Calu3 (cell line): ENCODE measurements at places on chromosomes 13 and 19. TPM values are rescaled to one million over a fixed set of nuclear protein-coding genes. Genes with fewer than 3 reads are reported as not detected.
A peak's percentile ranks its signal among the peaks of the same experiment; 100 is the strongest.

Gene SYNE4
- total RNA-seq, result 19.7 and 23.5 TPM in 2 replicates

DNA sequence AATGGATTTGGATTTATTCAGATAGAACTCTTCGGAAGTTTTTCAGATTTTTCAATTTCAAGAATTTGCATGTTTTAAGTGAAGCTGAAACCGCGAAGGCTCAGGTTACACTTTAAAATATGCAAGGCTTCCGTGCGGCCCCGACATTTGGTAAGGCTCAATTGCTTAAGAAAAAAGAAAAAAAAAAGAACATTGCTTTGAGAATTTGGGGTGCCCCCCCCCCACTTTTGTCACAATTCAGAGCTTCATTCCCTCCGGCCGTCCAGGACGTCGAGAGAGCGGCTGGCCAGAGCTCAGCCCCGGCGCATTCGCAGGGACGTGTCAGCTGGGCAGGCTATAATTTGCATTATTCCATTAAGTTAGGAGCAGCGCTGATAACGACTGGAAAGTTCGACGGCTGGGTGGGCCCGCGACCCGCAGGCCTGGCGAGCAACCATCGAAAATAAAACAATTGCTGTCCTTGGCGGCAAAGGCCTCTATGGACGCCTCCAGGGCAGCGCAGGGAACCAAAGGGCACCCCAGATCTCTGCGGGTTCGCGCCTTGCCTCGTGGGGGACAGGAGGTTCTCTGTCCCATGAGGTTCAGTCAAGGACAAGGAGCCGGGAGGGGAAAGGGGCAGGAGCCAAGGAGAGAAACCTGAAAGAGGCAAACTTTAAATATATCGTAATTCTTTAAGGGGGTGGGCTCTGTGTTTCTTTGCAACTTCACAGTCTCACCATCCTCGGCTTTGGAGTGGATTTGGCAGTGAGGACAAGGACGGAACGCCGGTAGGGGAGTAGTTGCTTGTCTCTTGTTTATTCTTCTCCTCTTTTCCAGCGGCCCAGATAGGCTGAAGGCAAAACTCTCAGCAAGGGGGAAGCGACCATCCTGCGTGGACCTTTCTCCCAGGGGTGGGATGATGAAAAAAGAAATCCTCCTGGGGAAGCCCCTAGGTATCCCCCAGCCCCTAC is 7.0 kb downstream of the SOX21 start:
- no peaks in the 10 kb centered on the region for H3K4me1 ChIP-seq
- no peaks in the 10 kb centered on the region for H3K36me3 ChIP-seq
- peaks cover 32% of the 10 kb centered on the region for H3K27me3 ChIP-seq

- peak within 1 kb of the TSS; percentile 93 for H3K27ac ChIP-seq
- no peaks in the 10 kb centered on the region for H3K27me3 ChIP-seq
- peaks cover 92% of the 10 kb centered on the region for H3K36me3 ChIP-seq
Measured at GRCh38 chr19:54191011-54191810, at the start of gene TSEN34. TSEN34 (plus strand) TSS chr19:54191308; CDS start chr19:54191365, 57 bp downstream.

DNA sequence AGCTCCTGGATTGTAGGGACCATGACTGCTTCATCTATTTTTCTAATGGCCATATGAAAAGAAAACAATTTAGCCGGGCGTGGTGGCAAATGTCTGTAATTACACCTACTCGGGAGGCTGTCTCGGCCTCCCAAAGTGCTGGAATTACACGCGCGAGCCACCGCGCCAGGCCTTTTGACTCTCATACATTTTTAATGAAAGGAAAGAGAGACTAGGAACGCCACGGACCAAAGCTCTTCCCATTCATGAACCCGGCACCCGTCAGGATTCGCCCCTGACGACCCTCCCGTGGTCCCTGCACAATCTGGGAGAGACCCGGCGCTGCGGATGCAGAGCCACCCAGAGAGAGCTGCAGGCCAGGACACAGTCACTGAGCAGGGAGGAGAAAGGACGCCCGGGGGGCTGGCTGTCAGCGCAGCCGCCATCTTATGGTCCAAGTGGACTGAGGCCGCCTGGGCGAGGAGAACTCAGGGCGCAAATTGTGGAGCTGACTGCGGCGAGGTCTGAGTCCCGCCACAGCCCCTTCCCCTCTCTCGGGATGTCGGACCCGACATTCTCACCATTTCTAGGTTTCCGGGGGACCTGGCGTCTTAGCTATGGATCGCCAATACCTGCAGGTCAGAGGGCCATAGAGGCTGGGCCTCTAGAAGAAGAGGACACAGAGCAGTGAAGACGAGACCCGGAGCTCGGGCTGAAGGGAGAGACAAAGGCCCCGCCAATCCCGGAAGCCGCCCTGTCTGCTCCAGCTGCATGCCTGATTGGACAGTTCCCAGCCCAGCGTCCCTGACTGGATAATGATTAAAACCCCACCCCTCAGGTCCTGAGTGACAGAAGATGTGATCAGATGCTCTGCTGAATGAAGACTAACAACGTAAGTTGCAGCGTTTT is at the start of gene ZNF681:
Gene ZNF681, minus strand, starts transcription at position 705 of the 888 bp plus-strand sequence. Its CDS starts 142 bp downstream, at position 563.
- H3K36me3 ChIP-seq, result peaks cover 21% of the 10 kb centered on the region
- no peaks in the 10 kb centered on the region for H3K4me1 ChIP-seq
- H3K27ac ChIP-seq, result peak within 1 kb of the TSS; percentile 74
- H3K27me3 ChIP-seq, result no peaks in the 10 kb centered on the region
- peak; percentile 86 for DNase-seq

DNA sequence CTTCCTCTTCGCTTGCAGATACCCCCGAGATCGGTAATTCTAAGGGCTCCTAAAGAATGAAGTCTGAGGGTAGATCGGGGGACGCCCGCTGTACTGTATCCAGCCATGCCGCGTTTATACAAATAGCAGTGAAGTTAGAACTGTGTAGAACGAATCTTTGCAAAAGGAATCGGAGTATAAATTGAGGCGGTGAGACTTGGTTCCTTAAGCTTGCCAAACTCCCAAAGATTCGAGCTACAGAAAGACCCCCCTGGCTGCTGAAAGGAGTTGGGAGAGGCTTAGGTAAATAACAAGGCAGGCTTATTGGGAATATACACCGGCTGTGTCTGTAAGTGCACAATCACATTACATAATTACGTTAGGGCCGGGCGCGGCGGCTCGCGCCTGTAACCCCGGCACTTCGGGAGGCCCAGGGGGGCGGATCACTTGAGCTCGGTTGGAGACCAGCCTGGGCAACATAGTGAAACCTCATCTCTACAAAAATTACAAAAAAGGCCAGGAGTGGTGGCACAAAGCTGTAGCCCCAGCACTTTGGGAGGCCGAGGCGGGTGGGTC is 12.2 kb downstream of the TMEM160 start:
- H3K27me3 ChIP-seq, result peaks cover 4% of the 10 kb centered on the region
- H3K4me1 ChIP-seq, result peaks cover 24% of the 10 kb centered on the region
- peak overlapping the region; percentile 73 for H3K27ac ChIP-seq

DNA sequence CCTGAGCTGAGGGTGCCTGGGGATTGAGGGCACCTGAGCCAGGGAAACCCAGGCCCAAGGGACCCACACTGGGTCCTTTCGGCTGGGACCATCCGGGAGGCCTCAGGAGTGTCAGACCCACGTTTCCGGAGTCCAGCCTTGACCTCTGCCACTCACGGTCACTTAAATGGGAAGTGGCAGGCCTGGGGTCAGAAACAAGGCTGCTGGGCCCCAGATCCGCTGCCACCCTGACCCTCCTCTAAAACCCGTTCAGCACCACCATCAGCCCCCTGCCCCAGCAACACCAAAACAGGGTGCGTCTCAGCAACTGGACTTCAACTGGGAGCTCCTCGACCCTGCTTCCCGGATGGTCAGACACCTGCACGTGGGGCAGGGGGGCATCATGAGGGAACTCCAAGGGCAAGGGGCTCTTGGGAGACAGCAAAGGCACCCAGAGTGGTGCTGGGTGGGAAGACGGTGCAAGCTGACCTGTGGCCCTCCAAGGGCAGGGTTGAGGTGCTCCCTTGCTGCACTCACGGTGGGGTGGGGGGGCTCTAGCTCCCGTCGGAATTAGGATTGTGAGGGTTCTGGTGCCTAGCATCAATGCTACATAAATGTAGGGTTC is 1.2 kb upstream of the PLPP2 start:
- no peak overlapping the region for H3K4me3 ChIP-seq
- H3K4me1 ChIP-seq, result peaks cover 29% of the 10 kb centered on the region
- no peak for DNase-seq
- H3K27me3 ChIP-seq, result no peaks in the 10 kb centered on the region
- H3K36me3 ChIP-seq, result peaks cover 42% of the 10 kb centered on the region

- peaks cover 15% of the 10 kb centered on the region for H3K27me3 ChIP-seq
- no peaks in the 10 kb centered on the region for H3K4me1 ChIP-seq
- no peak overlapping the region for H3K4me3 ChIP-seq
- no peak overlapping the region for H3K27ac ChIP-seq
- no peak for DNase-seq
Measured at GRCh38 chr13:96071504-96071903, 18.3 kb upstream of the UGGT2 start.

DNA sequence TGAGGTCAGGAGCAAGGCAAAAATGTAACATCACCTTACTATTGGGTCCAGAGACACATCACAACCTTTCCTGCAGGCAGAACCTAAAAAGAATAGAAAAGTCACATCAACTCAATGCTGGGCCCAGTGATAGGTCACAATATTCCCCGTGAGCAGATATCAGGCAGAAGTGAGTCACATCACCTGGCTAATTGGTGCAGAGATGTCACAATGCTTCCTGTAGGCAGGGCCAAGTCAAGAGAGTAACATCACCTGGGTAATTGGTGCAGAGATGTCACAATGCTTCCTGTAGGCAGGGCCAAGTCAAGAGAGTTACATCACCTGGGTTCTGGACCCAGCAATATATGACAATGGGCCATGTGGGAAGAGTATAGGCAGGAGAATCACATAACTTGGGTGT is 63.4 kb downstream of the ZNF726 start:
- H3K4me3 ChIP-seq, result no peak overlapping the region
- no peak for DNase-seq
- H3K27me3 ChIP-seq, result no peaks in the 10 kb centered on the region
- no peaks in the 10 kb centered on the region for H3K36me3 ChIP-seq

Gene SEMA6B
- 0.21 and 0.34 TPM in 2 replicates for total RNA-seq

DNA sequence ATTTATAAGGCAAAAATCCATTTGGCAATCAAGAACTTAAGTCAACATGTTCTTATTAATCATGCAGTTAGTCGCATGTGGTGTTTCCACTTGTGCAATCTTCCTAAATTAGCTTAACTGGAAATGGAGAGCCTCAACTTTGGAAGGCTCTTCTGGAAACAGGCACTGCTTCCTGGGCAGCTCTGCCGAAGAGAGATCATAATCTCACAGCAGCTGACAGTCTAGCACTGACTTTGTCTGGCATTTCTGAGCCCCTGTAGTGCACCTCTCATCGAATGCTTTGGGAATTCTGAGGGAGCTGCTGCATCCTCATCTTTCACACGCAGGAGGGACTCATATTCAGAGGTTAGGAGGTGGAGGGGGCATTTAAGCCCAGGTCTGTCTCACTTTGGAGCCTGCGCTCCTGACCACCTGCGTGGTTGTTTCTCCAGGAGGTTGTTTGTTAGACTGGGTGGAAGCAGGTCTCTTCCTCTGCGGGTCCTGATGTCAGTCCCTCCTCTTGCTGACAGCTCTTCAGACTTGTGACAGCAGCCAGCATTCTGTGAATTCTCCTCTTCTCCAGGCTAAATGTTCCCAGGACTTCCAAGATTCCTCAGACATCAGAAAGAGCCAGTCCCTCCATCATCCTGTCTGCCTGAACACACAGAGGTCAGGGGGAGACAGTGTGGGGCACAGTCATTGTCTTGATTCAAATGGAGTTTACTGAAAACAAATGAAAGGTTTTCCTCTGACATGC is 100.4 kb upstream of the GJB6 start:
- H3K4me1 ChIP-seq, result no peaks in the 10 kb centered on the region
- peaks cover 19% of the 10 kb centered on the region for H3K27me3 ChIP-seq
- DNase-seq, result no peak
- peaks cover 4% of the 10 kb centered on the region for H3K36me3 ChIP-seq
- no peak overlapping the region for H3K4me3 ChIP-seq

DNA sequence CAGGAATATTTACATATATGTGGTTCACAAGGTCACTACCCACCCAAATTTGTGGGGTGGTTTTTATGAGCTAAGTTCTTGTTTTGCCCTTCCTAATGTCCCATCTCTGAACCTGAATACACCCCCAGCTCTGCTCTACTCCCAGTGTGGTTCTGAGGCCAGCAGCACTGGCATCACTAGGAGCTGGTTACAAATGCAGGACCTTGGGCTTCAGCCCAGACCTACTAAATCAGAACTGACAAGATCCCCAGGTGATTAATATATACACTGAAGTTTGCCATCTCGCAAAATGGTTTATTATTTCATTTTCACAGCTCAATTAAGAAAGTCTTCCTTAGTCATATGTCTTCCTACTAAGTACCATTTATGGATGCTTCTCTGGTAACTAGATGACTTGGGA is 67.9 kb downstream of the FOXO1 start:
- H3K4me3 ChIP-seq, result peak overlapping the region; percentile 69
- H3K36me3 ChIP-seq, result no peaks in the 10 kb centered on the region
- H3K27me3 ChIP-seq, result no peaks in the 10 kb centered on the region
- DNase-seq, result no peak
- H3K27ac ChIP-seq, result no peak overlapping the region
- H3K4me1 ChIP-seq, result peaks cover 39% of the 10 kb centered on the region

Gene TMTC4
- 8.2 and 8.9 TPM in 2 replicates for total RNA-seq

DNA sequence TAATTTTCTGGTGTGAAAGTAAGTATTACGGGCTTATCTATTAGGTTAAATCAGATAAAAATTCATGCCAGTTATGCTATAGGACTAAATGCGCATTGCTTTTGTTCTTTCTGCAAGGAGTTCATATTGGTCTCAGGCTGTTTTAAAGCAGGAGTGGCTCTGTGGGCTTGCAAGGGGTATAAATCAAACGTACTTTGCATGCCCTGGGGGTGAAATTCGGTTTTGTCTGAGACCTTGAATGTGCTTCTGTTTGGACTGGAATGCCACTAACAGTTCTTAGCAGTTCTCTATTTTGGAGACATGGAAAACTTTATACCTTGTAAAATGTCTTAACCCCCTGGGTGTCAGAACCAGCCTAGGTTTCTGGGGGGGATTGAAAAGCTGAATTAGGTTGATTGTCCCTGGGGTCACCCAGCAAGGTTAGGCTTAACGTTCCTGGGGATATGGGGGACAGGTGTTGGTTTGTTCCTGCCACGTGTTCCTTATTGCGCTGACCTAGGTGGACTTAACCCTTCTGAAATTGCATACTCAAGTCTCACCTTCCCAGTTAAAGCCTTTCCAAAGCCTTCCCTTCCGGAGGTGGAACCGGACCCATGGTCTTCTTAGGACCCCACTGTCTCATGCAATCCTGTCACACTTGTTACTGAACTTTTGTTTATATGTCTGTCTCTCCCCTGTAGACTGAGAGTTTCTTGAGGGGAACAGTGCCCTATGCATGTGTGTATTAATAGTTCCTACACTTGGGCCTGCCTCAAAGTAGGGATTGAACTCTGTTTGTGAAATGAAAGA is 182.2 kb downstream of the LMO7 start:
- H3K36me3 ChIP-seq, result no peaks in the 10 kb centered on the region
- H3K27ac ChIP-seq, result no peak overlapping the region
- H3K27me3 ChIP-seq, result no peaks in the 10 kb centered on the region

- H3K27ac ChIP-seq, result no peak overlapping the region
- no peak overlapping the region for H3K4me3 ChIP-seq
- peaks cover 6% of the 10 kb centered on the region for H3K27me3 ChIP-seq
Measured at GRCh38 chr13:24557081-24557480, 44.5 kb upstream of the PARP4 start.

Gene C1QTNF9B
- total RNA-seq, result not detected in 2 replicates

- no peaks in the 10 kb centered on the region for H3K4me1 ChIP-seq
- no peak overlapping the region for H3K4me3 ChIP-seq
- H3K27me3 ChIP-seq, result no peaks in the 10 kb centered on the region
- H3K27ac ChIP-seq, result no peak overlapping the region
- no peak for DNase-seq
Measured at GRCh38 chr13:61040181-61040580, 375.5 kb downstream of the PCDH20 start.

GRCh38 chr19:45973553-45974338 is at the start of gene NOVA2:
NOVA2 (minus strand) TSS chr19:45973865; CDS start chr19:45973351, 514 bp downstream.
- H3K36me3 ChIP-seq, result no peaks in the 10 kb centered on the region
- H3K4me1 ChIP-seq, result peaks cover 15% of the 10 kb centered on the region
- H3K4me3 ChIP-seq, result no peak within 1 kb of the TSS
- DNase-seq, result peak; percentile 39
